Stimulated activated memory B cell treated with anti-CD40 and anti-IgM and Interleukin-4, amounts not matched to agents 10 μg/mL and 1 μg/mL and 100 μg/mL, for 72 hours (primary cell): ENCODE measurements at places on chromosomes 12 and 14.

DNA sequence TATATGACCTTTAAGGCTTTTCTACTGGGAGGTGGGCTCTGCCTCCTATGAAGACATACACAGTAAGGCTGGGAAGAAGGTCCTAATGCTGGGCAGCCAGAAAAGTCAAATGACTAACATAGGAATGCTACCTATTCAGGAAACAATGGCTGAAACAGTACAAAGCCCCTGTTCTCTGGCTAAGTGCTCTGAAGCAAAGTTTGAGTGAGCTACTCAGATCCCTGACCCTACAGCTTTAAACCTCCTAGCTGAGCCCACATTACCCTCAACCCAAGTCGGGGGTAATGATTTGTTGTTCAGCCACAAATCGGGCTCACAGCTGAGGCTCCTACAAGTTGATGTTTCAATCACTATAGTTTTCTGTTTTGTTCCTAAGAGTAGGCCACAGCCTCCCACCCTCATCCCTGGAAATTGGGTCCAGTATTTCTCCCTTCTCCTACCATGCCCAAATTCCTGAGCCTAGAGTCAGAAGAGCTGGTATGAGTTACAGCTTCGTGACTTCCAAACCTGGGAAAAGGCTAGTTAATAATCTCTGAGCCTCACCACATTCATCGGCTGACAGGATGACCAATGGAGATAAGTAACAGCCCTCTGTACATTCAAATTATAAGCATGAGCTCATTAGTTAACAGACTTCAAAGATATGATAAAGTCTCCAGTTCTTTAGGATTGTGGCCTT lies 46.5 kb downstream of the BTBD7 start:
- peaks cover 40% of the 10 kb centered on the region for H3K4me1 ChIP-seq
- H3K36me3 ChIP-seq, result peaks cover 44% of the 10 kb centered on the region
- H3K27me3 ChIP-seq, result no peaks in the 10 kb centered on the region
- ATAC-seq, result no peak

GRCh38 chr12:52741375-52742195 lies 35.6 kb downstream of the KRT76 start:
- no peaks in the 10 kb centered on the region for H3K36me3 ChIP-seq
- H3K27ac ChIP-seq, result no peak overlapping the region

DNA sequence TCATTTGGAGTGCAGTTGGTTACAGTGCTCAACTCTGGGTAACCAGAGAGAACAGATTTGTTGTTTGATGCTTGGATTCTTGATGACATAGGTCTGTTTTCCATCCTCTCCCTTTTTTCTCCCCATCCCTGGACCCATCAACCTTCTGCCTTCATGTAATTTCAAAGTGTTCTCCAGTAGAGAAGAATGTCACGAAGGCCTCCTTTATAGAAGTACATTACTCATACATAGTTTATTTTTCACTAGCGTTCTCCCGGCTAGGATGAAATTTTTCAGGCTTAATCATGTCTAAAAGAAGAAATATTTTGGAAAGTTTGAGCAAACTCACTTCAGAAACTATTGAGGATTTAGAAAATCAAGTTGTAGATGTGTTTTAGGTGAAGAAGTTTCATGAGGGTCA lies 20.9 kb upstream of the APPL2 start:
- no peak overlapping the region for H3K27ac ChIP-seq
- H3K36me3 ChIP-seq, result no peaks in the 10 kb centered on the region
- no peak overlapping the region for H3K4me3 ChIP-seq
- H3K4me1 ChIP-seq, result peaks cover 13% of the 10 kb centered on the region
- ATAC-seq, result no peak

DNA sequence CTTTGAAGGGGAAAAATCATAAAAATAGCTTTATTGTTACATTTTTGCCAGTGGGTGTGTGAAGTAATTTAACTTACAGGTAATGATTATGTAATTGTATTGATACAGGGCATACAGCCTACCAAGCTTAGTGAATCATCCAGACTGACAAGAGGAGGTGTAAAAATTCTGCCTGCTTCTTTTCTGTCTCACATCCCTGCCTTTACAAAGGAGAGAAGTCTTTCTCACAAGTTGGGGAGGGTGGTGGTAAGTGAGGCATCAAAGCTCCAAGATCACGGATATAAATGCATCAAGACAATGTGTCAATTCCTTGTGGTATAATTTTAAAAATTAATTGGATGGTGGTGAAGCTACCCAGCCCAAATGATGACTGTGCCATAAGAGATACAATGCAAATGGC lies 39.0 kb upstream of the G2E3 start:
- H3K27me3 ChIP-seq, result no peaks in the 10 kb centered on the region
- H3K27ac ChIP-seq, result no peak overlapping the region
- ATAC-seq, result no peak
- H3K4me1 ChIP-seq, result peaks cover 7% of the 10 kb centered on the region

DNA sequence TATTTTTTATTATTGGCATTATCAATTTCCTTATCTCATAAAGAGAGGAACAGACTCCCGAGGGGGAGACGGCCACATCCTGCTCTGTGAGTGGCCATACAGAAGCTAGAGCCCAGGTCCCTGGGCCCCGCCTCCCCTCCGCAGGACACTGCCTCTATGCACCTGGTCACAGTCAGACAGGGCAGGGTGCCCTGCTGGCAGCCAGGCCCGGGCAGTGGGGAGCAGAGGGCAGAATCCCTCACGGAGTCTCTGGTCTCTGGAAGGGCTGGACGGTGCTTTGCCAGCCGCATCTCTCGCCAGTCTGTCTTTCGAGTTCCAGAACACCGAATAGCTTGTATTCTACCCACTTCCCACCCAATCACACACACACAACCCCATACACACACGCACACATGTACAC lies 16.4 kb upstream of the CACNA2D4 start:
- H3K4me1 ChIP-seq, result peaks cover 48% of the 10 kb centered on the region
- no peak overlapping the region for H3K4me3 ChIP-seq
- H3K27me3 ChIP-seq, result no peaks in the 10 kb centered on the region
- ATAC-seq, result no peak

- no peaks in the 10 kb centered on the region for H3K27me3 ChIP-seq
- peaks cover 55% of the 10 kb centered on the region for H3K36me3 ChIP-seq
- peak overlapping the region; percentile 69 for H3K27ac ChIP-seq
- ATAC-seq, result peak; percentile 74
- H3K4me3 ChIP-seq, result no peak overlapping the region
These were observed 39.0 kb downstream of the LRRK2 start for GRCh38 chr12:40263616-40264409.

GRCh38 chr14:56899829-56900228 lies 89.5 kb upstream of the OTX2 start:
- H3K27ac ChIP-seq, result no peak overlapping the region
- no peak overlapping the region for H3K4me3 ChIP-seq
- no peak for ATAC-seq
- H3K4me1 ChIP-seq, result no peaks in the 10 kb centered on the region
- peaks cover 24% of the 10 kb centered on the region for H3K27me3 ChIP-seq
- no peaks in the 10 kb centered on the region for H3K36me3 ChIP-seq

- peaks cover 7% of the 10 kb centered on the region for H3K4me1 ChIP-seq
- H3K36me3 ChIP-seq, result peaks cover 6% of the 10 kb centered on the region
- no peak overlapping the region for H3K27ac ChIP-seq
These were observed 63.5 kb downstream of the RAD51B start for GRCh38 chr14:67882986-67883555.

- no peak for ATAC-seq
- H3K4me1 ChIP-seq, result no peaks in the 10 kb centered on the region
- no peaks in the 10 kb centered on the region for H3K36me3 ChIP-seq
- H3K27me3 ChIP-seq, result no peaks in the 10 kb centered on the region
- no peak overlapping the region for H3K4me3 ChIP-seq
These were observed 213.7 kb downstream of the SLC2A13 start for GRCh38 chr12:39892146-39892545.

DNA sequence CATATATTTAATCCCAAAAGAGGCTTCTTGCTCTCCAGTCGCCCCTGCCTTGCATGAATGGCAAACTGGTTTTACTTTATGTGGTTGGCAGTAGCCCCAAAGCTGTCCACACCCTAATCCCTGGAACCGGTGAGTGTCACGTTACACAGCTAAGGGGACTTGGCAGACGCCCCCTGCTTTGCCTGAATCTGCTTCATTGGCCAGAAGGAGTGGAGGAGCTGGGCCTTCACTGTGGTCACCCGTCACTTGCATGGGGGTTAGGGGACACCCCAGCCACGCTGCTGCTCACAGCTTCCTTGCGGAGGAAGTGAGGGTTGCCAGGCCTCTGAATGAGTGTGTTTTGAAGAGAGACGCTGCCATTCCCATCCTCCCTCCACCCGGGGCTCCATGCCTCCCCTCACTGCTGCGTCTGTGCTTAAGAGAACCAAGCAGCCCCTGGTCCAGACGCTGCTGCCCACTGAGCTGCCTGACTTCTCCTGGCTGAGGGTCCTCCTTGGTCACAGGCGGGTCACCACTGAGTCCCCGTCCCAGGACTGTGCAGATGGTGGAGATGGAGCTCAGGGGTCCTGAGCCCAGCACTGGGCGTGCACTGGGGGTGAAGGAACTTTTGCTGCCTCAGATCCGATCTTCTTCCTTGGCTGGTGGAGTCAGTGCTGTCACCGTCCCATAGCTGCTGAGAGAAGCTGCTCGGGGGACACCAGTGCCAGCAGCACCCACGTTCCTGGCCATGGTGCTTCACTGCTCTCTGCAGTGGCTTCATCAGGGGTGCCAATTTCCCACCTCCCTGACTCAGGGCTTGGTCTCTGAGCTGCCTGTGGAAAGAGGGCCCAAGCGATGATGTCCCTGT lies 39.8 kb downstream of the GALNT9 start:
- H3K27ac ChIP-seq, result no peak overlapping the region
- H3K4me1 ChIP-seq, result peaks cover 7% of the 10 kb centered on the region
- no peak for ATAC-seq
